ENCODE measurements at places on chromosomes 13 and 19.

- DNase-seq = no peak
These were observed 6.5 kb downstream of the SOX1 start for GRCh38 chr13:112073245-112074138.

- DNase-seq = peak; percentile 85
These were observed 348.1 kb downstream of the FOXO1 start for GRCh38 chr13:40318366-40318765.

DNA sequence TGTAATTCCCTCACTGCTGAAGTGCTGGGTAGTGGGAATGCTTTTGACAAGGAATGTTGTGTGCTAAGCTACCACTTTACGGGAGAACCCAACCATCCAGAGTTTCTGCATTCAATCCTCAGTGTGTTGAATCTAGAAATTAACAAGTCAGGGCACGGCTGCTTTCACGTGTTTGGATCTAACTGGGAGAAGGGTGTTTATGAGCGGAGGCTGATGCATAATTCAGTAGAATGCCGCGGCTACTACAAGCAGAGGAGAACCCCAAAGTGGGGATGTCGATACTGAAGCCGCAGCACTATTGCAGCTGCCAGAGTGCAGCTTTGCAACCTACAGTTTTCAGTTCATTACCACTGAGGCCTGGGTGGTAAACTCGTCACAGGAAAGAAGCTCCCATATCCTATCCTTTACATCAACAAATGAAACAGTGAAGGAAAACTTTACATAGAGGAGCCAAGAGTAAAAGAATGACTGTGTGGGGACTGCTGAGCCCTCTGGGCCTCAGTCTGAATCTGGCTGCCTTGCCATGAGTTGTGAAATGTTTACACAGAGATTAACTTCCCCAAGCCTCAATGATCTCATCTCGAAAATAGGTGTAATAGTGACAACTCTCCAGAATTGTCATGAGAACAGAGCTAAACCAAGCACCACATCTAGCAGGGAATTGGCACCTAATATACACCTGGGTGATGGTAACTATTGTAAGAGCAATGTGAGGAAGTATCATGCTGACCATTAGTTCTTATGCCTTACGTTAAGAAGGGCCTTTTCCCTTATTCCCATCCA is 531.7 kb downstream of the MYO16 start:
- DNase-seq = no peak

- DNase-seq = no peak
These were observed 30.1 kb downstream of the DOT1L start for GRCh38 chr19:2193807-2194206.

DNA sequence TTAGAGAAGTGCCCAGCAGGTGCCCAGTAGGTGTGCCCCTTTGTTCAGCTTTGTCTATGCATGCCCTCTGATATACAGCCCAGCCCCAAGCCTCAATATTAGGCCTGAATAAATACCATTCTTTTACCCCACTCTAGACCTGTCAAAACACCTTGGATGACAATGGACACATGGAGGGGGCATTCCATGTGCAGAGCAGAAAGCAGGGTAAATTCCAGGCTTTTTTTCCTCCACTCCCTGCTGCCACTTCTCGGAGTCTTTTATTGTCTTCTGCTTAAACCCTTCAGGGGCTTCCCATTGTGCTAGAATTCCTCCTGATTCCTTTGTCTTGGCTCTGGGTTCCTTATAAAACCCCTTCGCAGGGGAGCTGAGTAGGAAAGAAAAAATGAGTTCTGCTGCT is 5.8 kb upstream of the FRY start:
- no peak for DNase-seq

DNA sequence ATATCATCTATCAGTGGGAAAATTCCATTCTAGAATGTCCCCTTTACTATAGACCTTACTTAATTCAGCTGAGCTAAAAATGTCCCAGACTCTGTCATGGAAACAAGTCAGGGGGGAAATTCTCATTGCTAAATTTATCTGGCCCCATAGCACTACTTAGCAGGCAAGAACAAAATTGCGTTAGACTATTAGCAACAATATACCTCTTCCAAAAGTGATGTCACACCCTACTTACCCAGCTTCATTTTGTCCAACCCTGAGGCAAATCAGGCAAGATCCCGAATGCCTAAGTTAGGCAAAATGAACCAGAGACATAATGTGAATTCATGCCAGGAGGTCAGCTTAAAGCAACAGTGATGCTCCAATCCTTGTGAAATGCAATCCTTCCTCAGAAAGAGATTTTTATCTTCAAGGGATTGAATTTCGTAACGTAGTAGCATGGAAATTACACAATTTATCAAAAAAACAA is 93.7 kb downstream of the FRY start:
- DNase-seq = no peak

- DNase-seq = no peak
These were observed 7.8 kb downstream of the EBPL start for GRCh38 chr13:49683489-49683888.

GRCh38 chr13:72643311-72643989 is 84.0 kb downstream of the MZT1 start:
- no peak for DNase-seq

GRCh38 chr13:80168089-80168850 is 172.7 kb downstream of the SPRY2 start:
- DNase-seq = no peak

DNA sequence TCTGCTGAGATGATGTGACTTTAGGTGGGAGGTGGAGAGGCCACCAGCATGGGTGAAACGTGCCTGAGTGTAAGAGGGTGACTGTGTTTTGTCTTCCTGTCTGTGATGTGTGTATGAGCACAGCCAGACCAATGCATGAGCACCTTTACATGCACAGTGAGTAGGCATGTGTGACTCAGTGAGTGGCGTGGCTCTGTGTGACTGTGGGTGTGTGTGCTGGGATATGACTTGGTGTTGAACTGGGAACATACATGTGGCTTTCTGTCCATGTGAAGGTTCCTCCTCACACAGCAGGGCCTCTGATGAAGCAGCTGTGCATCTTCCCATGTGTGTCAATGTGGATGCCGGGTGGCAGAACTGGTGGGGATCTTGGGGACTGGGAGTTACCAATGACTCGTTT is 19.9 kb upstream of the LGALS13 start:
- no peak for DNase-seq

DNA sequence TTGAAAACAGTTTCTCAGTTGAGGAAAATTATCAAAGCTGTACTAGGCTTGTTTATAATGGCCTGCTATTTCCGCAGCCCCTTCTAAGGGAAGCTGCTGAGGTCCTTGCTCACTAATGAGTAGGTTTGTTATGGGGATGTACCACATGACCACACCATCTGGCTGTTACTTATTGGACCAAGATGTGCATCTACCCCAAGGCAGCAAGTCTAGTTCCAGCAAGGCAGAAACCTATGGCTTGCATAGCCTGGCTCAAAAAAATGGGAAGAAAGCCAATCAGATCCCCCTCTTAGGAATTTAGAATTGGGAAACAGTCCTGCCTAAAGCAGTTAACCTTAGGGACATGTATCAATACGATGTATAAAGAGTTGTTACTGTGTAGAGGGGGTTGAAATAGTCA is 186.5 kb upstream of the SPRY2 start:
- peak; percentile 6 for DNase-seq

DNA sequence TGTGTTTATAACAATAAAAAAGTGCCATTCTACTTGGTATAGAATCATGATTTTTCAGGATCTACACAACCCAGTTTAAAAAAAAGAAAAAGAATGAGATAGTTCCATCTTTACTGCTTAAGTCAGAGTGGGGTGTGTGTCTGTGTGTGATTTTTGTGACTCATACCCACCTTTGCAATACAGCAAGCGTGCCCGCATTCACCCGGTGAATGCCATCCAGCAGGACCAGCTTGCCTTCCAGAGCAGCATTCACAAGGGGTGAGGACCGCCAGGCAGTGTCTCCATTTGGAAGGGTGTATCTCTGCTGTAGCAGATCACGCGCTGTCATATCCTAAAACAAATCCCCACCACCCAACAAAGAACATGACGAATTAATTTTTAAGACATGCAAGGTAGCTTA is 127.7 kb downstream of the VWA8 start:
- DNase-seq = no peak

DNA sequence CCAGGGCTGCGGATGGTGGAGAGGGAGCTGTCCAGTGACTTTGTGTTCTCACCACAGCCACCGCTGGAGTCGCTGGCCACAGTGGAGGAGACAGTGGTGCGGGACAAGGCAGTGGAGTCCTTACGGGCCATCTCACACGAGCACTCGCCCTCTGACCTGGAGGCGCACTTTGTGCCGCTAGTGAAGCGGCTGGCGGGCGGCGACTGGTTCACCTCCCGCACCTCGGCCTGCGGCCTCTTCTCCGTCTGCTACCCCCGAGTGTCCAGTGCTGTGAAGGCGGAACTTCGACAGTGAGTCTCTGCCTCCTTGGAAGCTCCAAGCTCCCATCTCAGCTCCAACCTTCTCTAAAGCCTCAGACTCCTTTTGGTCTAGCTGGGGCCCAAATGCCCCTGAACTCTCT is 21.4 kb downstream of the PPP2R1A start:
- no peak for DNase-seq

DNA sequence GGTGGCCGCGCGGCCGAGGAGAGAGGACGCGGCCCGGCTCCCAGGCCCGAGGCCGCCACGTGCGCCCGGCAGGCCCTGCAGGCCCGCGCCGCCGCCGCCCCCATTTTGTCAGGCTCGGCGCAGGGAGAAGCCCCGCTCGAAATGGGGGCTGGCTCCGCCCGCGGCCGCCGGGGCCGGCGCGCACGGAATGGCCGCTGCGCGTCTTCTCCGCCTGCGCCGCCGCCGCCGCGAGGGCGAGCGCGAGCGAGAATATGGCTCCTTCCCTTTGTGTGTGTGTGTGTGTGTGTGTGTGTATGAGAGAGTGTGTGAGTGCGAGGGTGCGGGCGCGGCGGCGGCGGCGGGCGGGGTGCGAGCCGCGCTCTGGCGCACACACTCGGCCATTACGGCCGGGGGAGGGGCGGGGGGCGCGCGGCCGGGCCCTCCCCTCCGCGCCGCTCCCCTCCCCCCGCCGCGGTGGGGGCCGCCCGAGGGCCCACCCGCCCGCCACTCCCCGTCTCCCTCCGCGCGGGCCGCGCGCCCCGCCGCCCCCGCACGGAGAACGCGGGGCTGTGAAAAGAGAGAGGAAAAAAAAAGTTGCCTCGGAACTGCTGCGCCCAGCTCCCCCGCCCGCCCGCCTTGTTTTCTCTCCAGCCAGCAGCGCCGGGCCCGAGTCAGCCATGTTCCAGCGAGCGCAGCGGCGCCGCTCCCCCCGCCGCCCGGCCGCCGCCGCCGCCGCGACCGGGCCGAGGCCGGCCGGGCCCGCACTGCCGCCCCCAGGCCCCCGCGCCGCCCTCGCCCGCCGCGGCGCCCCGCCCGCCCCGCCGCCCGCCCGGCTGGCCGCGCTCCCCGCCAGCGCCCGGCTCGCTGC is 1.0 kb downstream of the HMGB1 start:
- DNase-seq = peak; percentile 56

DNA sequence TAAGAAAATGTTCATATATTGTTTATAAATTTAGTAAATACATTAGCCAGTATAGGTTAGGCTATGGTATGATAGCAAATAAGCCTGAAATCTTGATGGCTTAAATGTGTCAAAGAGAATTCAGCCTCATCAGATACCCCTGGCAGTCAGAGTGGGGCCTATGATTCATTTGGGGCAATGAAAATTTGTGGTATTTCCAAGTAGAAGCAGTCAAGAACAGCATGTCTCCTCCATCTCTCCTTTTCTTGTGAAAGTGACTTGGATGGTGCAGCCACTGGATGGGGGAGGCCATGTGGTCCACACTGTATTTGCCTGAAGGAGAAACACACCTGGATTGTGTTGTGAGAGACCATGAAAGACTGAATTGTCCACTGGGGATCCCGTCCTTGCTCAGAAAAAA is 82.7 kb downstream of the DLEU7 start:
- no peak for DNase-seq
